Activated T-helper 17 cell treated with anti-CD3 and anti-CD28 coated beads, Interleukin-2, amount 50 U/mL, for 72 hours (primary cell): ENCODE measurements at places on chromosomes 6 and 20.

- ATAC-seq: no peak
Measured at GRCh38 chr6:147879031-147879580, 370.6 kb downstream of the SAMD5 start.

DNA sequence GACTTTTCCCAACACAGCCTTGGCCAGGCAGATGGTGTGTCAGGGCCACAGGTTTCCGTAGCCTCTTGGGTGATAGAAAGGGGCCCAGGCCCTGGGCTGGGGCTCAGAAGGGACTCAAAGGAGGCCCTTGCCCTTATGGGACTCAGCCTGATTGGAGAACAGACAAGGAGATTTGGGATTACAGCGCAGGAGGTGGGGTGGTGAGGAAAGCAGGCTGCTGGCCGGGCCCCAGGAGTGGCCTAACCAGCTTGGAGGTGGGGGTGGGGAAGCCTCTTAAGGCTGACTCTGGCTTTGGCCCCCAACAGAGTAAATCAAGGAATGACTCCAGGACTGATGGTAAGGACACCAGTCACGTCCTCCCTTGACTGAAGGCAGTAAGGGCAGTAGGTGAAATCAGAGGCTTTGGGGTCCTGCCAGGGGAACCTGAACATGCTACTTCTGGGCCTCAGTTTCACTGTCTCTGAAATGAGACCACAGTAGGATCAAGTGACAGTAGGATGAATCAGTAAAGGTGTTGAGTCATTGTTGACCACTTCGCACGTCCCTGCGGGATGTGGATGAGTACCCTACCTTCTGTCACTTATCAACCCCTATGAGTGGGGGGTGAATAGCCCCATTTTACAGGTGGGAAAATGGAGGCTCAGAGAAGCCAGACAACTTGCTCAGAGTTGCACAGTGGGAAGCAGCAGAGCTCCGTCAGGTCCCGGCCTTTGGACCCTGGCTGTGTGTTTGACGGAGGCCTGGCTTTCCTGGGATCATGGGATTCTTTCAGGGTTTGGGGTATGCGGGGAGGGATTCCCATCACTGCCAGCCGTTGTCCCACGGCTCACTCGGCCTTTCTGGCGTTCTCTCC is 4.5 kb downstream of the SNAI1 start:
- ATAC-seq: peak; percentile 57

GRCh38 chr6:104787305-104787704 is 72.4 kb downstream of the HACE1 start:
- peak; percentile 31 for ATAC-seq

DNA sequence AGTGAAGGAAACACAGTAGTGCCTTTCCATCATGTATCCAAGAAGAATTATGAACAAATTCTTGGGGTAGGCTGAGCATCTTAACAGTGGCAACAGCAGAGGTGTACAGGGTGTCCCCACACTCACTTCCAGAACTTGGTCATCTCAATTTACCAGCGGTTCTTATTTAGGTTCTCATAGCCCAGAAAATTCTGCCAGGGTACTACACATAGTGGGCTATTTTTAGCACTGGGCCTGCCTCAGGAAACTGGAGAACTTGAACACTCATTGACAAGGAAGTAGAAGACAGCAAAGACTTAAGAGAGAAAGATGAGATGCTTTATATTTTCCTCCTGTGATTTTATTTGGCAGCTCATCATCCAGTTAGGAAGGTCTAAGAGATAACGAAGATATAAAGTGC is 71.8 kb upstream of the PHIP start:
- no peak for ATAC-seq

GRCh38 chr20:50575865-50576720 is 65.9 kb downstream of the PTPN1 start:
- ATAC-seq: peak; percentile 83

- ATAC-seq: no peak
Measured at GRCh38 chr6:158408552-158409130, 96.4 kb downstream of the TULP4 start.
